ENCODE measurements at places on chromosomes 2 and 18.

DNA sequence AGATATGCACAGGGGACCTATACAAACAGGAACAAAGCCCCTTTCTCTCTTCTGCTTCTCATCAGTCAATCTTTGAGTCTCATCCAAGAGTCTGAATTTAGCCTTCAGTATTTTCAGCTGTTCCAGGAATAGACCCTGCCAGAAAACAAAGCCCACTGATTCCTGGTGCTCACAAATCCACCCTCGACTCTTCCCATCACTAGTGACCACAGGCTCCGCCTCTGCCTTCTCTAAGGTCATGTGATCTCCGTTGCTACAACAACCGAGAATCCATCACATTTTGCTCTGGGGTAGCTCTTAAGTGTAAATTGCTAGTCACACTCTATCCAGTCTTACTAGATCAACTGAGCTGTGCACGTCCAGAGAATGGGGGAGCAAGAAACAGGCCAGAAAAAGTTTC, 46.4 kb upstream of the SPTBN1 start:
- no peak for DNase-seq

GRCh38 chr2:134911400-134911785, 7.2 kb upstream of the CCNT2 start:
- DNase-seq: no peak

DNA sequence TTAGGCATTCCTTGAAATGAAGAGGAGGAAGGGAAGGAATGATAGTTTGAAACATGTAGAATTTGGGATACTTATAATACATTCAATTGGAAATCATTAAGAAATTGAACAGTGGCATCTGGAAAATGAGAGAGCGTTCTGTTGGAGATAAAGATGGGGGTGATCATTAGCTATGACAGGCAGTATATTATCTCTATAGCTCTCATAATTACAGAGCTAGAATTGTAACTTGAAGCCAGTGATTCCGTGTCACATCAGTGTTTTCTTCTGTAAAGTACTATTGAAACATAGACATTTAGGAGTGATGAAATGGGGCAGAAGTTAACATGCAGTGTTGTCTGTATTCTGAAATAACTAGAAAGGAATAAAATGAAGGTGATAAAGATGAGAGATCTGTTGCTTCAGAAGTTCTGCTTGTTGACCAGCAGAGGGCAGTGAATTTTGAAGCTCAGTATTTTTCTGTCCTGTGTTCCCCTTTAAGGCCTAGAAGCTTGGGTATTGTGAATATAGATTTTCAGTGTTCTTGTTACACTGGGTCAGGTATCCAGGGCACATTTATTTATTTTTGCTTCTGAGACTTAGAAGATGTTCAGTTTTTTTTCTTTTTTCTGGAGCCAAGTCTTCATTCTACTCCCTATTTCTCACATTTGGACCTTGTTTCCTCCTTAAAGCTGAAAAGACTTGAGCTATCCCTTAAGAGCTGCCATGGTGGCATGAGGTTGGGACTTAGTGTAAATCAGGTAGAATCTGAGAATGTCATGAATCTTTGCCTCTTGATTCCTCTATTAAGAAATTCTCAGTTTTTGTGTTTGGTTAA, 157.4 kb downstream of the TAF4B start:
- DNase-seq: peak; percentile 71

DNA sequence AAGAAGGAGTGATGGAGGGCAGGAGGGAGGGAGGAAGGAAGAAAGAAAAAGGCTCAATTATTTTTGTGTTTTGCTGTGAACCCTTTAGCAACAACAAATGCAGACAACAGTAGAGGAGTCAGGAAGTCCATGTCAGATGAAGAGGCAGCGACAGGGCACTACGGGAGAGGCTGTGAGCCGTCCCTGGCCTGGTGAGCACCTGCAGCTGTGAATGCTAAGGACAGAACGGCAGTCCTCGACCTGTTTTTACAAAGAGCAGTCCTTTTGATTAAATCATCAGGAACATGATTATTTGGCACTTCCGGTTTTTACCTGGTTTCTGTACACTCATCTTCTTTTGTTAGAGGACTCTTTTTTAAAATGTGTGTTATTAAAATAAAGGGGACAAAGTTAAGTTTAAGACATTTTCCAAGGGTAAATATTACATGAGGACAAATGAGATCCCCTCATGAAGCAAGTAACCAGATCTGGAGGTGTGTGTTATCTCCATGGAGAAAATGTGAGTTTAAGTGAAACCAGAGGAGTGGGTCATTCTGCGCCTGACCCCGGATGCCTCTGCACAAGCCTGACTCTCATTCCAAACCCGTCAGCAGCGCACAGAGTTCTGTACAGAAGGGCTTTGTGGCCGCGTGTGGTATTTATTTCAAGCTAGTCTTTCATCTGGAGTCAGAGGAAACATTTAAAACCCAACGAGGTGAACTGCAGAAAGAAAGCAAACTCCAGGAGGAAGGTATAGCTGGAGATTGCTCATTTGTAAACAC, 492.5 kb downstream of the SOX11 start:
- peak; percentile 18 for DNase-seq

- DNase-seq: no peak
These were observed 9.8 kb upstream of the YWHAQ start for GRCh38 chr2:9640403-9641104.

GRCh38 chr2:5164776-5165525, 527.2 kb upstream of the SOX11 start:
- peak; percentile 78 for DNase-seq

GRCh38 chr18:59560556-59560955, 136.7 kb downstream of the CCBE1 start:
- no peak for DNase-seq
